Nucleus accumbens (tissue), 56 donors: ENCODE measurements at places on chromosomes 12 and 14.

GRCh38 chr14:25090256-25090655 is 40.3 kb upstream of the STXBP6 start:
- DNase-seq, result no peak

DNA sequence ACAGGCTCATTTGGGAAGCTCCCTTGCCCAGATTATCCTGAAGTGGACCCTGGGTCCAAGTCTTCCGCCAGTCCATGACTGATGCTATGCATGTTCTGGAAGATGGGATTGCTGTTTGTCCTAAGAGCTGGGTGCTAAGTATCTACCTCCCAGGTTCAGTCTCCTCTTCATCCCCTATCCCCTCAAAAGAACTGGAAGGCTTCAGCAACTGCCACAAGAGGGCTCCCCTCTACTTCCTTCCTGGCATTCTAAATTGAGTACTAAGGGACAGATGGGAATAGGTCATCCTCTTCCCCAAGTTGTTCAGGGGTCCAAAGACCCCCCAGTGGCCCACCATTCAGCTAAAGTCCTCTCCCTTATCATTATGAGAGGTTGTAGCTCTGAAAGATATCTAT is 9.0 kb upstream of the FKBP11 start:
- no peak for DNase-seq

GRCh38 chr14:37546621-37547447 is 48.2 kb downstream of the FOXA1 start:
- DNase-seq, result no peak

- DNase-seq, result peak; percentile 63
These were observed 1.9 kb upstream of the SLCO1A2 start for GRCh38 chr12:21336656-21337055.

- DNase-seq, result no peak
These were observed 429.1 kb upstream of the CCDC196 start for GRCh38 chr14:66056926-66057552.

- DNase-seq, result no peak
These were observed 2.4 kb downstream of the FGFR1OP2 start for GRCh38 chr12:26940516-26941214.

GRCh38 chr12:132487311-132487741 is 2.6 kb upstream of the FBRSL1 start:
- DNase-seq, result no peak

DNA sequence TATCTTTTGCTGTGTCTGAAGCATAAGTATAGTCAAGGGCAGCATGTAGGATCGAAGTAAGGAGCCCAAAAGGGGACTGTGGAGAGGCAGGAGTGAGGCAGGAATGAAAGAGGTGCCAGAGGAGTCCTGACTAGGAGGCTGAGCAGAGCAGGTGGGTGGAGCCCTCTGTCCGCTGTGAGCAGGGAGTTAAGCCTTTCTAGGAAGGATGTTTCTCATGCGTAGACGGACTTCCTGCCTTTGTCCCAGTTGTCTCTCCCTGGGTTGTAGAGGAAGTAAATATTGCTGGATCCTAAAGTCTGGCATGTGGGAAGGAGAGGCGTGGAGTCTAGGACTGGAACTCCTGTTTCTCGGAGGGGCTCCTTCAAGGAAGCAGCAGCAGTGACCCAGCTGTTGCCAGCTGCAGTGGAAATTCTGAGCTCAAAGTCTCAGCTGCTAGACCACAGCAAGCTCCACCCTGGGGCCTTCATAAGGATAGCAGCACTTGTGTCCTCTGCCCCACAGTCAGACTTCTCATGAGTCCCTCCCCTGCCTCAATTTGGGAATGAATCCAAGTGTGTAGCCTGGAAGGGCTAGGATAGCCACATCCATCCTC is 44.0 kb downstream of the RBMS2 start:
- DNase-seq, result no peak
